ENCODE measurements at places on chromosomes 6 and 20.

GRCh38 chr20:42461291-42461690 is 728.4 kb downstream of the PTPRT start:
- no peak for DNase-seq

DNA sequence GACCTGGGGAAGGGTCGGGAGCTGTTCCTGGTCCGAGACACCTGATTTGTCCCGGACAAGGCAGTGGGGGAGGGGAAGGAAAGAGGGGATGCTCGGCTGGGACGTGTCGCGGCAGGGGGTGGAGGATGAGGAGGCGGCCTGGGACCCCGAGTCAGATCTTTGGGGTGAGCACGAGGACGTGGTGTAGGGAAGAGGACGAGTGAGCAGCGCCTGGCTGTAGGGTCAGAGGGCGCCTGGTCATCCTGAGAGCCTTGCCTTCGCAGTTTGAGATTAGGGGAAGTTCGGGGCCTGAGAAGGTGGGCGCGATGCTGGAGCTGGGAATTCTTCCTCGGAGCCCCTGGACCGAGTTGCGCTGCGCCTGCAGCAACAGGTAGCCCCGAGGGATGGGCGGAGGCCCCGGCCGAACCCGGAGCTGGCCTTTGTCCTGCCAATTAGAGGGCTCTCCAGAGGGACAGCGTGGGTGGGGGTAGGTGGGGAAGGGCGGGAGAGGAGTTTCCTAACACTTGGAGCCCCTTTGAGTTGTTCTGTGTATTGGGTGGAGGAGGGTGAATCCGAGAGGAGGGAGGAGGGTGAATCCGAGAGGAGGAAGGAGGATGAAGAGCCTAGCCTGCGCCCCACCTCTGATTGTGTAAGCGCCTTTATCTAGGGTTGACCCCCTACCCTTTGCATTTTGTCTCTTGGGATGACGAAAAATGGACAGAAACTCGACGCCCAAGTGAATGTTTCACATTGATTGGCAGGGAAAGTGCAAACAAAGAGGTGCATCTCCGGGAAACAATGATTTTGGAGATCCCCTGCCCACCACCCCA is 72.0 kb downstream of the SOX4 start:
- DNase-seq: no peak

GRCh38 chr6:37029249-37029971 is 24.0 kb downstream of the FGD2 start:
- no peak for DNase-seq

GRCh38 chr6:108804956-108805355 is 43.3 kb upstream of the ARMC2 start:
- no peak for DNase-seq

- no peak for DNase-seq
Observed at GRCh38 chr6:110897433-110897832, 22.8 kb downstream of the AMD1 start.

- DNase-seq: no peak
Observed at GRCh38 chr6:55812509-55812908, 62.9 kb downstream of the BMP5 start.

- DNase-seq: no peak
Observed at GRCh38 chr6:147821295-147821897, 312.9 kb downstream of the SAMD5 start.

DNA sequence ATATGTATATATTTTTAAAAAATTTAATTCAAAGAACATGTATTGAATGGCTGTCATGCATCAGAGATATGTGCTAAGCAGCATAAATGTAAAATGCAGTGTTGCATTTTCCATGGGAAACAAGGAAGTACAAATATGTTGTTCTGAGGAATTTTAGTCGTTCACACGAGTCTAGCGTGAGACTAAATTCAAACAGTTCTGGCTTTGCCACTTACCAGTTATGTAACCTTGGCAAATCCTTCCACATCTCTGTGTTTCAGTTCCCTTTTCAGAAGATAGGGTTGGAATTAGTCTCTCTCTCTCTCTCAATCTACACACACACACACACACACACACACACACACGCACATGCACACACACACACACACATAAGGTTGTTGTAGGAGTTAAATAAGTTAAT is 305.4 kb downstream of the UTRN start:
- no peak for DNase-seq

Data from effector CD8-positive, alpha-beta T cell (primary cell).